ENCODE measurements at places on chromosomes 1 and 21. TPM values are rescaled to one million over a fixed set of nuclear protein-coding genes. Genes with fewer than 3 reads are reported as not detected.

UBE2U gene
- total RNA-seq: not detected

IL10 gene
- total RNA-seq: not detected

CADM3 gene
- 0.30 TPM for total RNA-seq

TTC39A gene
- 5.3 TPM for total RNA-seq

OTUD3 gene
- 2.1 TPM for total RNA-seq

TMEM51 gene
- 11.9 TPM for total RNA-seq

LEPR gene
- total RNA-seq: 5.5 TPM

GSTM3 gene
- 27.5 TPM for total RNA-seq

IGFN1 gene
- not detected for total RNA-seq

GATAD2B gene
- total RNA-seq: 6.9 TPM

FAM72A gene
- total RNA-seq: 7.9 TPM

KCND3 gene
- 0.07 TPM for total RNA-seq

NTNG1 gene
- 0.94 TPM for total RNA-seq

E2F2 gene
- 1.9 TPM for total RNA-seq

KRTAP11-1 gene
- total RNA-seq: not detected

CD1C gene
- total RNA-seq: not detected

DDX59 gene
- 14.1 TPM for total RNA-seq

IL20 gene
- total RNA-seq: not detected

Measured in mammary microvascular endothelial cell (primary cell).